Right renal cortex interstitium (tissue), 3 donors: ENCODE measurements at places on chromosomes 3 and 15. TPM values are rescaled to one million over a fixed set of nuclear protein-coding genes. Genes with fewer than 3 reads are reported as not detected.

The SAMD7 gene
- polyA plus RNA-seq: not detected

The OXTR gene
- polyA plus RNA-seq: 1.00 TPM

The FHIT gene
- 24.9 TPM for polyA plus RNA-seq

The SLCO2A1 gene
- polyA plus RNA-seq: 15.9 TPM

The HYKK gene
- 8.7 TPM for polyA plus RNA-seq

DNA sequence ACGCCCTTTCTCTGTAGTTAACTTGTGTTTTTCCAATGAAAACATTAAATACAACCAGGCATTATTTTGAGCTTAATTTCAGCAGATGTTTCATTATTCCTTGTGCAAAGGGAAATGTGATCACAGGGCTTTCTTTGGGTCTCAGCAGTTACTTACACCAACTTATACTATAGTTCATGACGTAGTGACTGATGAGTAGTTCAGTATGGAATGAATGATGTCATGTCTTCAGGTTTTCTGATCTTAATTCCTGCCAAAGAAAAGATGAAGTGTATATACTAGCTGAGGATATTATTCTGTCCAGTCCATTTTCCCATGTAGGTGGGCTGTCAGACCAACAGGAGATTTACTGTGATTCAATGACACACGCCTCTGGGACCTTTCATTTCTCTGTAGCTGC, 61.3 kb downstream of the MYRIP start:
- DNase-seq: no peak

DNA sequence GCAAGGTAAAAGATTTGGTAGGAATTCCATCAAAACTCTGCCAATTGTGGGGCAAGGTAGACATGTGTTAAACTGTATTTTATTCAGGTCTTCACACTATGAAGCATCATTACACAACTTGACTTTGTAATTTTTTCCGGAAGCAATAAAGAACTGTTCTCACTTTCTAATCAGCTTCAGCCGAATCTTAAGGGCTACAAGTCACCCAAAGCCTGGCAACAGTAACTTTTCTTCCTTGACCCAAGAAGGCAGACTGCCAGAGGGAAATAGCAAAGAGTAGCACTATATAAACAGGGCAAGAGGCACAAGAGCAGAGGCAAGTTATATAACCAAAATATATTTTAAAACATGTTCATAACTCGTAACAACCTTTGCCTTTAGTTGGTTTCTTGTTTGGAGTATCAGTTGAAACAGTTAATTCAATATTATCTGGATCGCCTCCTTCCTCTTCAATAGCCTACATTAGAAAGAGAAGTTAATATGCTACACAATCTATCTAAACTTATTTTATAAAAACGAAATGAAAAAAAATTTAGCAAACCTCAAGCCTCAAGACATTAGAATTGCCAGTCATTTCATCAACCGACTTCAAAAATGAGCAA, 1.4 kb downstream of the SLTM start:
- DNase-seq: no peak

- DNase-seq: no peak
Measured at GRCh38 chr3:73637042-73637441, 12.3 kb upstream of the PDZRN3 start.

DNA sequence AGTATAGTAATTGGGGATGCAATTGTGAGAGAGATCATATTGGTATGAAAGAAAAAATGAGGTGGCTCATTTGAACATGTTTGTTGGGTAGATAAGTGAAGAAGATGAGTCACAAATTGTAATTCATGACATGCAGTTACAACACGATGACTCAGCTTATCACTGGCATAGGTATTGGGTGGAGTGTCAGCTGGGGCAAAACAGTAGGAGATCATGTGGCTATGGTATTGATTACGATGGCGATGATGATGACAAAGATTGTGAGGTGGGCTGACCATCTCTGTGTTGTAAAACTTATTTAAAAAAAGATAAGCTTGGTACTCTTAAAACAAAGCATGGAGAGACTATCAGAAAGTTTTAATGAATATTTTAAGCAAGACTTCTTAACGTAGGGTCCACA, 11.6 kb upstream of the DPH6 start:
- DNase-seq: no peak

- no peak for DNase-seq
Measured at GRCh38 chr3:188331166-188331565, 177.2 kb downstream of the LPP start.

- DNase-seq: no peak
Measured at GRCh38 chr3:154011036-154011435, 110.2 kb upstream of the ARHGEF26 start.

DNA sequence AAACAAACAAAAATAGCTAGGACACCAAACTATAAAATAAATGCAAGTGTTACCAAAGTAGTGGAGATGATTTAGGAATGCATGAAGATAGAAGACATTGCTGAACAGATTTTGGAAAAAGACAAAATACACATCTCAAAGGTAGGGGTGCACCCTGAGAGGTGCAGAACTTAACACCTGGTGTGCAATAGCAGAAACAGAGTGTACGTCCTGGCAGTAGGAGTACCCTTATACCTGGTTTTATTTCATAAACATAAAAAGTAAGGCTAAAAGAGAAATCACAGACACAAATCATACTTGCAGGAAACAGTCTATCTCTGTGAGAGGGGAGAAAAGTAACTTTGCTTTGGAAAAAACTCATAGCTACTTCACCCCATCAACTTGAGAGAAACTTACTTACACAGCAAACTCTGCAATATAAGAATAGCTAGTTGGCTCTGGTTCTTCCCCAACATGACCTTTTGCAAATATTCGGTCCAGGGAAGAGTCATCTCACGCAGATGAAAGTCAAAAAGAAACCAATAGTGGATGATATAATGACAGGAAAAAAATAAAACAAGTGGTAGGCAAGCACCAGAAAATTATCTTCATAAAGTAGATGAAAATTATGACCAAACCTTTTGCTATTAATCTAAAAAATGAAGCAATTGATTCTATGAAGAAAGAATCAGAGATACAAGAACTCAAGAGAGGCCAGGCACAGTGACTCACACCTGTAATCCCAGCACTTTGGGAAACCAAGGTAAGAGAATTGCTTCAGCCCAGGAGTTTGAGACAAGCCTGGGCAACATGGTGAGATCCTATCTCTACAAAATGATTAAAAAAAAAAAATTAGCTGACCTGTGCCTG, 108.9 kb upstream of the BNIP2 start:
- DNase-seq: no peak

- no peak for DNase-seq
Measured at GRCh38 chr3:133479895-133480669, 80.2 kb downstream of the BFSP2 start.

- peak; percentile 49 for DNase-seq
Measured at GRCh38 chr15:89358755-89359439, 24.3 kb upstream of the POLG start.

DNA sequence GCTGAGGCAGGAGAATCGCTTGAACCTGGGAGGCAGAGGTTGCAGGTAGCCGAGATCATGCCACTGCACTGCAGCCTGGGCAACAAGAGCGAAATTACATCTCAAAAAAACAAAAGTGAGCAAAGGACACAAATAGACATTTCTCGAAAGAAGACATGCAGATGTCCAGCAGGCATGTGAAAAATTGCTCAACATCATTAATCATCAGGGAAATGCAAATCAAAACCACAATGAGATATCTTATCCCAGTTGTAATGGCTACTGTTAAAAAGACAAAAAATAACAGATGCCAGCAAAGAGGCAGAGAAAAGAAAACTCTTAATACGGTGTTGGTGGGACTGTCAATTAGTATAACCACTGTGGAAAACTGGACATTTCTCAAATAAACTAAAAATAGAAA, 20.9 kb downstream of the ASB7 start:
- no peak for DNase-seq

DNA sequence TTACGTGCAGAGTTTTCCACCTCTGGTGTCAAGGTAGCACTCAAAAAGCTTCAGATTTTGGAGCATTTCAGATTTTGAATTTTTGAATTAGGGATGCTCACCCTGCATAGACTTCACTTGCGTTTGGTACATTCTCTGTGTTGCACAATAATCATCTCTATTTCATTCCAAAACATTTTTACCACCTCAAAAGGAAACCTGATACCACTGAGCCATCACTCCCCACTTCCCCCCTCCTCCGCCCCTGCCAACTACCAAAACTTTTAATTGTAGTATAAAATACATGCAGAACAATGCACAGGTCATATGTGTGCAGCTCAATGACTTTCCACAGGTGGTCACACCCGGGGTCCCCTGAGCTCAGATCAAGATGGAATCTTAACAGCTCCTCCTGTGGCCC, 208.8 kb downstream of the SV2B start:
- no peak for DNase-seq

GRCh38 chr3:191628571-191628970, 167.6 kb downstream of the PYDC2 start:
- DNase-seq: no peak
